ENCODE measurements at places on chromosomes 2 and 18.

- DNase-seq = no peak
Observed at GRCh38 chr2:217147818-217148217, 288.0 kb upstream of the TNP1 start.

- DNase-seq = no peak
Observed at GRCh38 chr2:201996006-201996405, 37.6 kb upstream of the FZD7 start.

DNA sequence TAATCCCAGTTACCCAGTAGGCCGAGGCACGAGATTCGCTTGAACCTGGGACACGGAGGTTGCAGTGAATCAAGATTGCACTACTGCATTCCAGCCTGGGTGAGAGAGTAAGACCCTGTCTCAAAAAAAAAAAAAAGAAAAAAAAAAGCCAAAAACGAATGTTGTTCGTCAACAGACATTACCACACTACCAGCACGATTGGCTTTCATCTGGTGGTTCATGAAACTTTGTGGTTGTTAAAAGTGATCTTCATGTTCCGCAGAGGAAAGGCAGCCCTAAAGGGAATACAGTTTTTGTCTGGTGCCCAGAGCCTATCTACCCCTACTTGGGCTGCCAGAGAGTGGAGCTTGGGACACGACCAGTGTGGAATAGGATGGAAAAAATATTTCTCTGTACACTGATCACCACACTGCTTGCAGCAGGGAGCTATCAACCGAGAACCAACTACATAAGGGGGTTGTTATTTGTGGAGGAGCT lies 13.6 kb upstream of the CXCR4 start:
- DNase-seq = no peak

DNA sequence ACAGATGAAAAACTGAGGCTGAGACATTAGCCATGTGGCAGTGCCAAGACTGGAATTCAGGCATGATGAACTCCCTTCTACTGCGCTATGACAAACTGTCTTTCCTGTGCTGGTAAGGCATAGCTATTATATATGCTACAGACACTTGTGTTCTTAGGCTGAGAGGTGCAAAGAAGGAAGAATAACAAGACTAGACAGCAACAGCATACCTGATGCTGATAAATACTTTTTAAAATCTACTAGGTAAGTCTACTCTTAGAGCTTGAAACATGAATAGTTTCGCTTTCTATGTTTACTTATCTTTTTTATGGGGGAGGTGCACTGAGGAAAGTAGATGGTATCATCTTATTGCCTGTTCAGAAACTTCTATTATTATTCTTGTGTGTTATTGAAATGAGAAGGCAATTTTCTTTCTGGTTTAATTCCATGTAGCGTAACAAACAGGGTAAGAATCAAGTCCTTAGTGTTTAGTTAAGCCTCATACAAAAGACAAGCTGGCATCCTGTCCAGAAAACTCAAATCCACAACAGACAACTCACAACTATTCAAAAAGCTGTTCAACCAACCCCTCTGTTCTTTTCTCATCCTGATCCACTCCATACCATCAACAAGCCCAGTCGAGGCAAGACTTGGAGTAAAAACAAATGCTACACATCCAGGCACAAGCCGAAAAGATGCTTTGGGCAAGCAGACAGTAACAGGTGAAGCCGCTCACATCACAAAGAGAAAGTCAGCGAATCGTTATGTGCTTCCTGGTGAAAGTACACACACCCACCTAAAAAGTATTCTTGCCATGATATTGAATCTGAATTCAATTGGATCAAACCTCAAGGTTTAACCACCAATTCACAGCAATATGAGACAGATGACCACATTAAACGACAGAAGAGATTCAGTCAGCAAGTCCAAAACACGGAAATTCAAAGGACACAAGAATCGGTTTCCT lies 1.5 kb downstream of the TTC32 start:
- no peak for DNase-seq

GRCh38 chr2:202178346-202178958 lies 59.9 kb downstream of the SUMO1 start:
- peak; percentile 39 for DNase-seq

GRCh38 chr2:181784556-181784955 lies 104.2 kb upstream of the NEUROD1 start:
- DNase-seq = no peak

DNA sequence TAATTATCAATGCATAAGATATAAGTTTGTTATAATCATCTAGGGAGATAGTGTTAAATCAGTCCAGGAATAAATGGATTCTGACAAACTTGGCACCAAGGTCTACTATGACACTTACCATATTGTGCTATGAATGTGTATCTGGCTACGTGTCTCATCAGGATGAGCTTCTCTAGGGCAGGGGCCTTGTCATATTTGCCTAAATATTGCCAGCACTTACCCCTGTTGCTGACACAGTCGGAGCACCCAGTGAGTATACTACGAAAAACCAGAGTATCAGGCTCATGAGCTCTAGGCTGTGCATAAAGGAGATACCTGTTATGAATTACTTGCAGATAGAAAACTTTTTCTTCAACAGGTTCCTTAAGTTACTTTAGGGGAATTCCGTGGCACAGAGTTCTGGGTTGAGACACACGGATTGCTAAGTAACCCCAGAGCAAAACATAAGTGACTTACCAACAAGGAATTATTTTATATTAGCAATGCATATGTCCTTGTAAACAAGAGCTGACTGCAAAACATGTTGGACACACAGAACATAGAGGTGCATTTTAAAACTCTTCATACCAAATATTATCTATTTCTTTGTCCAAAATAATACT lies 7.7 kb upstream of the TTC39C start:
- DNase-seq = no peak

GRCh38 chr2:55123851-55124269 lies 73.6 kb upstream of the RTN4 start:
- DNase-seq = no peak

GRCh38 chr2:214904634-214905033 lies 95.2 kb upstream of the BARD1 start:
- no peak for DNase-seq

GRCh38 chr2:8279506-8279905 lies 402.4 kb upstream of the ID2 start:
- DNase-seq = no peak

- DNase-seq = no peak
Observed at GRCh38 chr18:68772268-68772667, 25.6 kb upstream of the CCDC102B start.

DNA sequence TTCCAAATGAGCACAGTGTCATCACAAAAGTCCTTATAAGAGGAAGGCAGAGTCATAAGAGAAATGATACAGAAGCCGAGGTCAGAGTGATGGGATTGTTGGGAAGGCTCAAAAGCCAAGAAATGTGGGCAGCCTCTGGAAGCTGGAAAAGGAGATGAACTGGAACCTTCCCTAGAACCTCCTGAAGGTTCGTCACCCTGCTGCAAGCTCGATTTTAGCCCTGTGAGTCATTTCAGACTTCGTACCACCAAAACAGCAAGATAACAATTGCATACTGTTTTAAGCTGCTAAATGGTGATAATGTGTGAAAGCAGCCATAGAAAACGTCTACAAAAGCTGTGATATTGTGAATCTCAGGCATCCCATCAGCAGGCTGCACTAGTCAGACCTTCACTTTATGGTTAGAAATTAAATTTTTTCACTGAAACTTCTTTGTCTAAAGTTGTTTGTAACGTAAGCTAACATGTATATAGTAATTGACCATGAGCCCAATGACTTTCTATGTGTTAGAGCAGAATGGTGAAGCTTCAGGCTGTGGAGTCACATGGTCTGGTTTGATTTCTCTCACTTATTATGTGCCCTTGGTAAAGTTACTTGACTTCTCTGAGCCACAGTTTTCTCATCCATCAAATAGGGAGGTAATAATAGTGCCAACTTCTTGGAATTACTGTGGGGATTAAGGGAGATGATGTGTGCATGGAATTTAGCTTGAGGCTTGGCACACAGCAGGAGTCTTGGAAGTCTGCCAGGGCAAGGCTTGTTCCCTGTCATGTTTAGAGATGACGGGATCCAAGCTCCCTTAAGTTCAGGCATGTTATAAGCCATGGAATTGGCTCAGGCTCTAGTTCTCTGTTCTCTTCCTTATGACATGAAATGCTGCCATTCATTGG lies 132.0 kb upstream of the CCDC195 start:
- DNase-seq = no peak

DNA sequence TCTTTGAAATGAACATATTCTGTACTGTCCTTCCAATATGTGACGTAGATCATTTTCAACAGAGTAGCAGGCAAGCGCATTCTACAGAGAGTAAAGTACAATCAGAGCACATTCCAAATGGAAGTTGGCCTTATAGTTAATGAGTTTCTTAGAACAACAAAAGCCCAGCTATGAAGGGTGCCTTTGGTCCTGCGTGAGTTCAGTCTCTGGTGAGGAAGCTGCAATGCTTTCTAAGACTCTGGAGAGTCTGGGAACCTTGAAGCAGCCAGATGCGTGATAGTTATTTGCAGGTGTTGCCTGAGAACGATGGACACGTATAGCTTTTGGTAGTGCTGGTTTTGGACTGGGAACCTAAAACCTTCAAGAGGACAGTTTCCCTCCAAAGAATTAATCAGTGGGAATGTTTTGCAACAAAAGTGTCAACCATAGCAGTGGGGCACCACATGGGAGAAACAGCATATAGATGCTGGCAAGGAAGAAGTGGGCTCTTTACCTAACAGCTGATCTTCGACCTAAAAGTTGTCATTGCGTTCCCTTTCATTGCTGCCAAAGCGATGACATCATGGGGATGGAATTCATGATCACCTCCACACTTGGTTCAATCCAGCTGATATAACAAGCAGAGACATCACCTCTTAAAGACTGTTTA lies 9.3 kb upstream of the SNORC start:
- no peak for DNase-seq

DNA sequence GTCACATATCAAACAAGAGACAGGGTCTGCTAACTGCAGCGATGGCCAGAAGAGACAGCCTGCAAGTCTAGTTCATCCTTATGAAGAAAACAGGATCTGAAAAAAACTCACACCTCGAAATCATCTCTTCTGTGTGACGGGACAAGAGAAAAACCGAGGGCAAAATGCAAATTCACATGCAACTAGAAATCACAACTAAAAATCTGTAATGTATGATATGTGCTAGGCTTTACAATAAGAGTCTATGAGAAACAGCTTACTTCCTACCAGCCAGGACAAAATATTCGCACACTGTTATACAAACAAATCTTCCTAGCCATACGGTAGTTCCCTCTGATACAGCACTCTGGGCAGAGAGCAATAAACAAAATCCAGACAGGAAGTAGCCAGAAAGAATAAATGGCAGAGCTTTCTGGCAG lies 48.8 kb downstream of the ANKRD44 start:
- no peak for DNase-seq

DNA sequence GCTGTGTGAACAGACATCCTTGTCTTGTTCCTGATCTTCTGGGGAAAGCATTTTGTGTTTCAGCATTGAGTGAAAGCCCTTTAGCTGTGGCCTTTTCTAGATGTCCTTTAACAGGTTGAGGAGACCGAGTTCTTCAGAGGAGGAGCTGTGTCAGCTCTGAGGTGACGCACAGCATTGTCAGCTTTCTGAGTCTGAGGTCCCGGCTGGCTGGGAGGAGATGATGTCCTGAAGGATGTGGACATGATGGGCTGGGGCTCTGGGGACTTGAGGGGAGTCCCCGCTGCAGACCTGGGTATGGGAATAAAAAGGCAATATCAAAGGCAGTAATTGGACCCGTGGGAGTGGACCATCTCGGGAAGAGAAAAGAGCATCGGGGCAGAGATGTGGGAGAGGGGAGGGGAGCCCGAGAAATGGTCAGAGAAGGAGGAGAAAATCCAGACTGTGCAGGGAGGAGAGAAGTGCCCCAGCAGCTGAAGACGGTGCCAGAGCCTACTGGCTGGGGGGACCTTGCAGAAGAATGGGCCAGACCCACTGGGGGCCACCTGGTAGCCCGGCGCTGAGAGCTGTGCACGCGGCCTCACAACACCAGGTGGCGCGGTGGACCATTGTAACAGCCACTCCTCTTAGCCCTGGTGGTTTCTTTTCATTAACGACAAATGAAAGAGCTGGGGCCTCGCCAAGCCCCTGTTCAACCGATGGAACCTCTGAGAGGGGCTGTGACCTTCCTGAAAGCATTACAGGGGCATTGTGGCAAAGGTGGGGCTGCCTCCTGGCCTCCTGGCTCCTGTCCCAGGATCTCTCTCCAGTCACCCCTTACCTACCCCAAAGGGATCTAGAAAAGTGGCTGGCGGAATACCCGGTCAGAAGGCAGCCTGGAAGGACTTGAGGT lies 61.6 kb downstream of the ST3GAL5 start:
- DNase-seq = peak; percentile 52

DNA sequence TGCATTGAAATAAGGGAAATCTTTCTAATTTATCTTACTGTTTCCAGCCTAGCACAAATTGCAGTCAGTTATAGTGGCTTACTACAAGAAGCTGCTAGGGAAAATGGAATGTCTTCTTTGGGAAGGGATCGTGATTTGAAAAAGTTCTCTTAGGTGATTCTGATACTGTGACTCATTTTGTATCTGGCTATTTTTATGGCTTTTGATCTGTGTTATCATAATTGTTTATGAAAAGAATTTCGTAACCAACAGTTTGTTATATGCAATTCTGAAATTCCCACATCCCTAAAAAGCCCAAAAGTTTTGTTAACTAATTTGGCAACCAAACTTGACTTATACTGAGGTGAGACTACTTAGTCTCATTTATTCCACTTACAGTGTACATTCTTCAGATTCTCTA lies 12.4 kb downstream of the PTPN4 start:
- DNase-seq = no peak

- DNase-seq = no peak
Observed at GRCh38 chr18:4198956-4199355, 256.2 kb downstream of the DLGAP1 start.

- DNase-seq = no peak
Observed at GRCh38 chr2:189580658-189581353, at the start of gene SLC40A1. SLC40A1 (minus strand) TSS chr2:189580786; CDS start chr2:189580460, 326 bp downstream.

DNA sequence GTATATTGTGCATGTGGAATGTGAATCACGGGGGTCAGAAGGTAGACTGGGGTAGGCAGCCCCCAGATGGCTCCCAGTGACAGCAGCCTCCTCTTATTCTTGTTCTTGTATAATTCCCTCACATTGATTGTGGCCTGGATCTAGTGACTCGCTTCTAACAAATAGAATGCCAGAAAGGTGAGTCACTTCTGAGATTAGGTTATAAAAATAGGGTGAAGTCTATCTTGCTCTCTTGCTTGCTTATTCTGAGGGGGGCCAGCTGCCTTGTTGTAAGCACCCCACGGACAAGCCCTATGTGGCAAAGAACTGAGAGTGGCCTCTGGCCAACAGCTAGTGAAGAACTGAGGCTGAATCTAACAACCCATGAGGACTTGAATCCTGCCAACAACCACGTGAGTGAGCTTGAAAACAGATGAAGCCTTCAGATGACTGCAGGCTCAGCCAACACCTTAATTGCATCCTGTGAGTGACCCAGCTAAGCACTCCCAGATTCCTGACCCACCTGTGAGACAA lies 15.6 kb upstream of the RMND5A start:
- DNase-seq = no peak

- DNase-seq = no peak
Observed at GRCh38 chr18:51257150-51257549, 59.7 kb upstream of the MEX3C start.

GRCh38 chr2:192953116-192953515 lies 758.4 kb upstream of the TMEFF2 start:
- no peak for DNase-seq

- peak; percentile 18 for DNase-seq
Observed at GRCh38 chr2:129233751-129234406, 745.6 kb upstream of the RAB6C start.

- DNase-seq = no peak
Observed at GRCh38 chr2:43210467-43211303, 15.7 kb downstream of the ZFP36L2 start.
